ENCODE measurements at places on chromosomes 5 and 9. TPM values are rescaled to one million over a fixed set of nuclear protein-coding genes. Genes with fewer than 3 reads are reported as not detected.

- H3K27ac ChIP-seq, result no peak overlapping the region
- DNase-seq, result no peak
- no peaks in the 10 kb centered on the region for H3K4me1 ChIP-seq
- no peaks in the 10 kb centered on the region for H3K36me3 ChIP-seq
- H3K27me3 ChIP-seq, result no peaks in the 10 kb centered on the region
- no peak overlapping the region for H3K4me3 ChIP-seq
Observed at GRCh38 chr5:87732875-87733768, 320.4 kb upstream of the CCNH start.

DNA sequence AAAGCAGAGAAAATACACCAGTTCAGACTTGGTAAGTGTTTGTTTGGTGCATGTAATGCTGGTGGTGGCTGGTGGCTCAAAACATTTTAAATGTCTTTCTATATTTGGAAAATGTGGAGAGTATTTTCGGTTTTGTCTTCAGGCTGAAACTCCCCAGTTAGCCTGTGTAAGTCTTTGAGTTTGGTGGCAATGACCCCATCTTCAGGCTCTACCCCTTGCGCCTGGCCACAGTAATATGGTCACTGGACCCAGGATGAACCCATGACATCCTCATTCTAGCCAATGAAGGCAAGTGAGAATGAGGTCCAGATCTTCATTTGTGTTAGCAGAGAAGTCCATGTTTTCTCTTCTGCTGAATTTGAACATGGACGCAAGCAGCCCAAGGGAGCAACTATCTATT lies 422.6 kb downstream of the BRINP1 start:
- DNase-seq, result no peak
- no peak overlapping the region for H3K27ac ChIP-seq
- no peak overlapping the region for H3K4me3 ChIP-seq
- H3K4me1 ChIP-seq, result no peaks in the 10 kb centered on the region
- H3K27me3 ChIP-seq, result no peaks in the 10 kb centered on the region
- no peaks in the 10 kb centered on the region for H3K36me3 ChIP-seq

The KLF4 gene
- 4.9 TPM for total RNA-seq

The ADGRV1 gene
- total RNA-seq, result 23.2 TPM
